CD8-positive, alpha-beta memory T cell (primary cell): ENCODE measurements at places on chromosomes 12 and 14. TPM values are rescaled to one million over a fixed set of nuclear protein-coding genes. Genes with fewer than 3 reads are reported as not detected.

The HCAR1 gene
- not detected for polyA plus RNA-seq

The CCDC196 gene
- not detected for polyA plus RNA-seq

The ERBB3 gene
- polyA plus RNA-seq: 0.63 TPM

The ATN1 gene
- 0.62 TPM for polyA plus RNA-seq

The RAD51AP1 gene
- 1.6 TPM for polyA plus RNA-seq

The DPF3 gene
- polyA plus RNA-seq: 1.3 TPM

The ASCL1 gene
- not detected for polyA plus RNA-seq

The PIWIL1 gene
- not detected for polyA plus RNA-seq

- no peak overlapping the region for H3K4me3 ChIP-seq
- DNase-seq: no peak
- H3K27me3 ChIP-seq: no peaks in the 10 kb centered on the region
- H3K4me1 ChIP-seq: no peaks in the 10 kb centered on the region
- no peaks in the 10 kb centered on the region for H3K36me3 ChIP-seq
Observed at GRCh38 chr12:100827901-100828520, 33.4 kb downstream of the ANO4 start.

- no peak overlapping the region for H3K4me3 ChIP-seq
- no peaks in the 10 kb centered on the region for H3K4me1 ChIP-seq
- H3K27me3 ChIP-seq: no peaks in the 10 kb centered on the region
- no peak overlapping the region for H3K27ac ChIP-seq
- peaks cover 5% of the 10 kb centered on the region for H3K36me3 ChIP-seq
Observed at GRCh38 chr14:89171168-89171567, 245.9 kb downstream of the FOXN3 start.

DNA sequence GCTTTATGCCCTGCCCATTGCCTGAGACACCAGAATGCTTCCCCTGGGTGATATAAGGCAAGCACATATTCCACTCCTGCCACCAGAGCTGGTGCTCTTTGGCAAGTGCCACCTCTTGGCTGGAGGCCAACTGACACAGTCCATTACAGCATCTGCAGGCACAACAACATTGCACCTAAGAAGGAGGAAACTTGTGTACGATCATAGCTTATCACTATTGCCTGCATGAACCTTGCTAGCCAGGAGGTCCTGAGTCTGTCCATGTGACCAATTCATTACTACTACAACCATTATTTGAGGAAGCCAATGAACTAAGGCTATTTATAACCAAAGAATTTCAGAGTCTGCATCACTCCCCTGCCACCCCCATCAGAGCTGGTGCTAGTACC lies 119.8 kb upstream of the SCAF11 start:
- H3K27ac ChIP-seq: no peak overlapping the region
- no peak for DNase-seq
- no peak overlapping the region for H3K4me3 ChIP-seq
- H3K27me3 ChIP-seq: no peaks in the 10 kb centered on the region
- H3K36me3 ChIP-seq: no peaks in the 10 kb centered on the region
- H3K4me1 ChIP-seq: no peaks in the 10 kb centered on the region

DNA sequence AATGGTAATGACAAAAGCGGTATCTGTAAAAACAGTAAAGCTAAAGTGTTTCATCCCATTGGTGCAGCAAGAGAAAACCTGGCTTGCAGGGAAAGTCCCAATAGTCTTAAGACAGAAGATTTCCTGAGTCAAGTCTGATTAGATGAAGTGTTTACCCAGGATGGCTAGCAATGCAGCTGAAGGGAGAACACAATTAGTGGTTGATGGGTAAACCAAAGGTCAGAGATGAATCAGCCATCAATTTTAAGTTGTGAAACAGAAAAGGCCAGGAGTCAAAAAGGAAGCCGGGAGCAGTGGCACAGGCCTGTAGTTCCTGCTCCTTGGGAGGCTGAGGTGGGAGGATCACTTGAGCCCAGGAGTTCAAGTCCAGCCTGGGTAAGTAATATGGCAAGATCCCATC lies 52.6 kb downstream of the SEC23A start:
- H3K4me1 ChIP-seq: no peaks in the 10 kb centered on the region
- H3K36me3 ChIP-seq: peaks cover 40% of the 10 kb centered on the region
- DNase-seq: no peak
- no peak overlapping the region for H3K4me3 ChIP-seq

GRCh38 chr14:33986804-33987203 lies 35.9 kb upstream of the EGLN3 start:
- H3K27me3 ChIP-seq: no peaks in the 10 kb centered on the region
- no peak overlapping the region for H3K4me3 ChIP-seq
- no peaks in the 10 kb centered on the region for H3K4me1 ChIP-seq
- H3K36me3 ChIP-seq: no peaks in the 10 kb centered on the region

DNA sequence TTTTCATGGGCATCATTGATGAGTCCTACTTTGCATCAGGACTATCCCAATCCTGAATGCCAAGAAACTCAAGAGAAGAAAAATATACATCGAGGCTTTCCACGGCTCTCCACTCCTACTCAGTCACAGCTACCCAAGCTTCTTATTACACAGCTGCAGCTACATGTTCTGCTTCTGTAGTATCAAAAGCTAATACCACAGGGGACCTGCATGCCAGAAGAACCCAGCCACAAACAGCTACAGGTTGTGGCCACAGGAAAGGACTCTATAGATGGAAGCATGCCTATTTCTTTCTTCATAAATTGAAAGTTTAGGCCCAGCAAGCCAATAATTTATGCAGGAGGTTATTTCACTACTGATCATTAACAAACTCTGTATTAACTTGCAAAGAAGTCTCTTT lies 209.7 kb upstream of the EGLN3 start:
- DNase-seq: no peak
- no peak overlapping the region for H3K4me3 ChIP-seq
- H3K27ac ChIP-seq: no peak overlapping the region
- H3K4me1 ChIP-seq: no peaks in the 10 kb centered on the region
- no peaks in the 10 kb centered on the region for H3K27me3 ChIP-seq
- no peaks in the 10 kb centered on the region for H3K36me3 ChIP-seq

DNA sequence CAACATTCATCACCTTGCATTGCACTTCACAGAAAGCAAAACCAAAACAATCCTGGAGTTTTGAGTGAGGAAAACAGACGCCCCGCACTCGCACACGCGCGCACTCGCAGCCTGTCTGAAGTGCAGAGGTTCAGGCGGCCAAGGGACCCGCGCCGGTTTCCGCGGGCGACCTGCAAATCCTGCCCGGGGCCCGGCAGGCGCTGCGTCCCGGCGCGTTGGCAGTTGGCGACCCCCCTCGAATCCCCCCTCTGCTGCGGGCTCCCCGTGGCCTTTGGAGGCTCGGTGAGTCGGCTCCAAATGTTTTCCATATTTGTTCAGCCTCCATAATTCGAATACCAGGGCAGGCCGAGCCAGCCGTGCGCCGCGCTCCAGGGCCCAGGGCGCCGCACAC lies at the start of gene SSPN:
TSS of gene SSPN (plus strand) at position 324 of the 391 bp plus-strand sequence. CDS start 100 bp downstream, outside the sequence.
- no peak for DNase-seq
- no peaks in the 10 kb centered on the region for H3K4me1 ChIP-seq
- no peaks in the 10 kb centered on the region for H3K36me3 ChIP-seq
- peaks cover 4% of the 10 kb centered on the region for H3K27me3 ChIP-seq

DNA sequence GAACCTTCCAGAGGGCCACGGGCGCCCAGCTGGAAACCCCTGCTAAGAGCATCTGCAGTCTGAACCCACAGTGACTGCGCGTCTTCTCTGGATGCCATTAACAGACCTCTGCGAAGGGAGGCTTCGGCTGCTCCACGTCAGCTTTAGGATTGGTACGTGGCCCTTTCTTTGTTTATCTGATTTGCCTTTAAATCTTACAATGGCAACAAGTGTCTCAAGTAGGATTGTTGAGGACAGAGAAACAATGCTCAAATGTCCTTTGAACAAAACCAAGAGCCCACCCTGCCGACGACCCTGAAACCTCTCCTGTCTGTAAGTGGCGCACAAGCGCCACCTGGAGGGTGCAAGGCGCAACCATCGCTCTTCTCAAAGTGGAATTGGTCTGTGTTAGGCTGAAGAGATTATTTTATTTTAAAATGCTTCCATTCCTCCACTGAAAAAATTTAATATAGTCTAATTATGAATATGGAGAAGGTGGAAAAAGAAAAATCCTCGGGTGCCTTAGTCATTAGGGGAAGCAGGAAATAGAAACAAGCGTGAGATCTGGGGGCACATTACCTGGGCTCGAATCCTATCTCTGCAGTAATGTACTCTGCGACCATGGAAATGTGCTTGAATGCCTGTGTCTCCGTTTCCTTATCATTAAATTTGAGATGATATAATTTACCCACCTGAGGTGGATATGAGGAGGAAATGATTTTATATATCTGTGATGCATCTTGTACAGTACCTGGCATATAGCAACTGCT lies 82.6 kb upstream of the PTPRB start:
- no peaks in the 10 kb centered on the region for H3K4me1 ChIP-seq
- no peak for DNase-seq
- H3K4me3 ChIP-seq: no peak overlapping the region
- H3K27ac ChIP-seq: no peak overlapping the region

DNA sequence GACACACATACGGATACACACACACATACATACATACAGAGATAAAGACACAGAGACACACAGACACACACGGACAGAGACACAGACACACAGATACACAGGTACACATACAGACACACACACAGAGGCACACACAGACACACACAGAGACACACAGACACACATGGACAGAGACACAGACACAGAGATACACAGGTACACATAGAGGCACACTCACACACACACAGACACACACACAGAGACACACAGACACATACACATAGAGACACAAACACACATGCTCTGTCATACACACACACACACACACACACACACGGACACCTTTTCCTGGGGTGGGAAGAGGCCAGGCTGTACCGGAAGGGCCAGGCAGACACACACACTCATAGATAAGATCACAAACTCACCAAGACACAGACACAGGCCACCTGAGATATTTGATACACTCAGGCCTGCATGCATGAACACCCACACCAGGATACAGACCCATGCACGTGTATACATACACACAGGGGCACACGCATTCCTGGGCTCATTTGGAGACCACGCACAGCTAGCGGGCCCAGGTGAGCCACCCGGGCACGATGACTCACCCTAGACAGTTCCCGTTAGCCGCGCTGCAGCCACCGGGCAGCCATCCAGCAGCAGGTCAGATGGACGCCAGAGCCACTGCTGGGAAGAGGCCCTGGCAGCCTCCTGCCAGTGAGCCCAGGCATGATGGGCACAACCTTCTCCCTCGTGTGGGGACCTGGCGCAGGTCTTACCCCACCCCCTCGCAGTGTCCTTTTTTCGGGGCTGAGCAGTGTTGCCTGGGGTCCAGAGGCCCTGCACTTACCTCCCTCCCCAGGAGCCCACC lies 1.8 kb upstream of the AHNAK2 start:
- H3K4me1 ChIP-seq: peaks cover 7% of the 10 kb centered on the region
- no peak overlapping the region for H3K27ac ChIP-seq
- no peak overlapping the region for H3K4me3 ChIP-seq
- H3K36me3 ChIP-seq: no peaks in the 10 kb centered on the region

GRCh38 chr12:65497660-65498059 lies 219.2 kb downstream of the MSRB3 start:
- DNase-seq: no peak
- H3K27me3 ChIP-seq: no peaks in the 10 kb centered on the region
- H3K27ac ChIP-seq: no peak overlapping the region
- no peaks in the 10 kb centered on the region for H3K4me1 ChIP-seq
- H3K36me3 ChIP-seq: no peaks in the 10 kb centered on the region
